Neural progenitor cell (in vitro differentiated cells): ENCODE measurements at places on chromosomes 4 and X.

- DNase-seq: peak; percentile 56
Observed at GRCh38 chrX:12901486-12901885, 4.9 kb upstream of the TLR8 start.

- no peak for DNase-seq
Observed at GRCh38 chr4:118344801-118345200, 8.0 kb downstream of the PRSS12 start.

- no peak for DNase-seq
Observed at GRCh38 chr4:131348263-131348662, 1800.8 kb upstream of the PCDH10 start.

DNA sequence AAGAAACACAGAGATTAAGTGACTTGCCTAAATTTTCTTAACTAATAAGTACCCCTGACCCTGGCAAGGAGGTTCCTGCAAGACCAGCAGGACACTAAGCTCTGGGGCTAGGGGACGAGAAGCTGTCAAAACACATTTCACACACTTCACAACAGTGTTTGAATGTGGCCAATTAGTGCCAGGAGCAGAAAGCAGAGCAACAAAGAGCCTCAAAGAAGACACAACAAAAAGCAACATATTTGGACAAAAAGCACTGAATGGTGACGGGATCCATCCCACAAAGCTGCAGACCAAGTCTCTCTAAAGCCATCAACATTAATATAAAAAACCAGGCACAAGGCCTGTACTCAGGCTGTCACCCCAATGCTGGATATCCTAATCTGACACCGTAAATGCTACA is 361.9 kb upstream of the RASGEF1B start:
- peak; percentile 26 for DNase-seq

DNA sequence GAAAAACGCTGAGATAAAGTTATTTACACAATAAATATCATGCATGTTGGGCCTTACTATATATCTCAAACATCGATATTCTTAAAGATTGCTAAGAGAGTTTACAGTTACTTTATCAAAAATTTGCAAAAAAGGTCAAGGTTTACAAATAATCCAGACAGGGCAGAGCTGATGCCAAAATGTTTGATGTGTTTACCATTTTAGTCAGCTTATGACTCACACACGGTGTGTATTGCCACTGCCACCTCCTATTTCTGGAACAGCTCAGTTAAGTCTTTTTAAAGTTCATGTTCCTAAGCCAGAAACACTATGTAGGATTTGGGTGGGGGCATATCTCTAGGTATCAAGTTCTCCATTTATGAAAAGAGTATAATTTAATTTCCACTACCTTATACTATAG is 580.6 kb downstream of the INPP4B start:
- no peak for DNase-seq

- no peak for DNase-seq
Observed at GRCh38 chr4:22500831-22501714, 14.8 kb downstream of the ADGRA3 start.

- DNase-seq: no peak
Observed at GRCh38 chrX:68363984-68364383, 69.3 kb downstream of the OPHN1 start.

GRCh38 chrX:40098264-40099054 is 701 bp upstream of the BCOR start:
- DNase-seq: peak; percentile 85

DNA sequence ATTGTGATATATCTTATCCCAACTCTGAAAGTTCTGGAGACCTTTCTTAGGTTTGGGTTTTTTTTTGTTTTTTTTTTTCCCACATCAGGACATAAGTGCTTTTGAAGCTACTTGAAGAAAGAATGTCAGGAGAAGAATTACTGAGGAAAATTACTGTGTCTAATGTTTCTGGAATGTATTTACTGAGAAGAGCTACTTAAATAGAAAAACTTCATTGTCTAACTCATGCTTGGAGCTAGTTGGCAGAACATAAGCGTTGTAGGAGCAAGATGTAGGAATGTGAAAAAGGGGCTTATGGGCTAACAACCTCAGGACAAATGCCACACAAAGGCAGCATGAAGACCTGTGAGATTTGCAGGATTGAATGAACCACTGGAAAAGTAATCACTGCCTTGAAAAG is 166.6 kb upstream of the GLRA2 start:
- DNase-seq: no peak

GRCh38 chrX:10482261-10482660 is 138.1 kb downstream of the MID1 start:
- no peak for DNase-seq

- DNase-seq: no peak
Observed at GRCh38 chr4:71366766-71367165, 27.9 kb downstream of the SLC4A4 start.

GRCh38 chr4:73104695-73105094 is 35.2 kb upstream of the COX18 start:
- DNase-seq: no peak

GRCh38 chr4:121790976-121791375 is 10.1 kb upstream of the EXOSC9 start:
- DNase-seq: no peak

DNA sequence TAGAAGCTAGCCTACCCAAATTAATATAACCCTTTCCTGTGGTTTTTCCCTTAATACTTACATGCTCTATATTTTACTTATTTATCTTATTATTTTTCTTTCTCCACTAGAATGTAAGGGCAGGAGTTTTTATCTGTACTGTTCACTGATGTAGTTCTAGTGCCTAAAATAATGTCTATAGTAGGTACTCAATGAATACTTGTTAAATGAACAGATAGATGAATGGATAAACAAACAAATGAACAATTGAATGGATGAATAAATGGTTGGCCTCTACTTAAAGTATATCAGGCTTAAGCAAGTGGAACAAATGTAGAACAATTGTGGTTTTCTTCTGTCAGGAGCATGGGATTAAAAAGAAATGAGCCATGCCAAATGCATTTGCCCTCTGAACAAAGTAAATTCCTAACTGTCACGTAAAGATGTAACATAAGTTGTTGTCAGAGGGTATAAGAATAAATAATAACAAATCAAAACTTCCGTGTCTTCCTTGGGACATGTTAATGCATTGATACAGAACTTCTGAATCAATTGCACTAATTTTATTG is 54.1 kb downstream of the SYTL5 start:
- DNase-seq: no peak

GRCh38 chr4:180542445-180543100 is 1700.6 kb upstream of the TENM3 start:
- DNase-seq: no peak

DNA sequence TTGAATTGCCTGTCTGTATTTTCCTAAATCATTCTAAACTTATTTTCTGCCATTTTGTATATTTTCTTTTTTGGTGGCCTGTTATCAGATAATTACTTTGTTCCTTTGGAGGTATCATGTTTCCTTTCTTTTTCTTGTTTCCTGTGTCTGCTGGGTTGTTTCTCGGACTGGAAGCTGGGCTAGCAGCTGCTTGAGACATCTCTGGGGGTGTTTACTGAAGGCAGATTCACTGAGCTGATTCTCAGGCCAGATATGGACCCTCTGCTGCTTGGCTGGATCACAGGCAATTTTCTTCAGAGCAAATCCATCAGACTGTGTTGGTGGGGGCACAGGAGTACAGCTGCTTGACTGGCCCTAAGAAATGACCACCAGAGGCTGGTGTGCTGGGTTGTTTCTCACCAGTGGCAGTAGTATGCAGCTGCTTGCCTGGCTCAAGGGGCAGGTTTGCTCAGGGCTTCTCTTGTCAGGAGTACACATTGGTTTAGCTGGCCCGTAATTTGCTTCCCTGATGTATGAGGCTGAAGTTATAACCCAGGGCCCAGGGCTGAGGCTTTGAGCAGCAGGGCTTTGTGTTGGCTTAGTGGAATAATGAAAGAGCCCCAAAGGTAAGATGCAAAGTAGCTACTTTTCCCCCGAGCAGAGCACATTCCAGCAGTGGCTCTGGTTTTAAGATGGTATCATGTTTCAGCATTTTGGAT is 680.6 kb downstream of the TECRL start:
- DNase-seq: peak; percentile 51

DNA sequence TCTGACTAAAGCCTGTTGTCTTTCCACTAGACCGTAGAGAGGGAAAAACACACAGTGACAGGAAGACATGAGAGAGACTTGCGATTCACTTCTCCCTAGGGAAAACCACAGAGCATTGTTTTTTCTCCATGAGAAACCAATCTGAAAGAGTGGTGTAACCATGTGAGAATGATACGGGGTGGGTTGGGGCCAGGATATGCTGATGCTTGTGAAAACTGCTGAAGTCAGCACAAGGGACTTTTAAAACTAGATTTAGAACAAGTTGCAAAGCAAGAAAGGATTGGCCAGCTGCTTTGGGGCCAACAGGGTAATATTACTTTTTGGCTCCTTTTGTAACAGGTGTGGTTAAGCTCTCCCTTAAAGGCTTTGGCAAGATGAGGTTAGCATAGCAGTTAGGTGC is 66.1 kb downstream of the NHSL2 start:
- DNase-seq: no peak

DNA sequence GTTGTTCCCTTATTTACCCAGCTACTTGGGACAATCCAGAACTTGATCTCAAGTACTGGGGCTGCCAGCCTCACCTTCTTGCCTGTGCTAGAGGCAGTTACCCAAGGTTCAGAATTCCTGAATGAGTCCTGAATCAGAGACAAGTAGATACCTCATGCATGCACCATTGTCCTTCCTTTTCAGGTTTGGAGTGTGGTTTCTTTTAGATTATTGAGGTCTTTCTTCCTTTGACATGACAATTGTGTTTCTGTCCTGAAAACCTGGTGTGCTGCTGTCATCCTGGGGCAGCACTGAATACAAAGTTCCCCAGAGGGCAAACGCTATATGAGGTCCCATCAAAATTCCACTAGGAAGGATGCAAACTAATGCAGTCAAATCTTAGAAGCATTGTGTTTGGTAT is 3.5 kb downstream of the CXCL2 start:
- no peak for DNase-seq

DNA sequence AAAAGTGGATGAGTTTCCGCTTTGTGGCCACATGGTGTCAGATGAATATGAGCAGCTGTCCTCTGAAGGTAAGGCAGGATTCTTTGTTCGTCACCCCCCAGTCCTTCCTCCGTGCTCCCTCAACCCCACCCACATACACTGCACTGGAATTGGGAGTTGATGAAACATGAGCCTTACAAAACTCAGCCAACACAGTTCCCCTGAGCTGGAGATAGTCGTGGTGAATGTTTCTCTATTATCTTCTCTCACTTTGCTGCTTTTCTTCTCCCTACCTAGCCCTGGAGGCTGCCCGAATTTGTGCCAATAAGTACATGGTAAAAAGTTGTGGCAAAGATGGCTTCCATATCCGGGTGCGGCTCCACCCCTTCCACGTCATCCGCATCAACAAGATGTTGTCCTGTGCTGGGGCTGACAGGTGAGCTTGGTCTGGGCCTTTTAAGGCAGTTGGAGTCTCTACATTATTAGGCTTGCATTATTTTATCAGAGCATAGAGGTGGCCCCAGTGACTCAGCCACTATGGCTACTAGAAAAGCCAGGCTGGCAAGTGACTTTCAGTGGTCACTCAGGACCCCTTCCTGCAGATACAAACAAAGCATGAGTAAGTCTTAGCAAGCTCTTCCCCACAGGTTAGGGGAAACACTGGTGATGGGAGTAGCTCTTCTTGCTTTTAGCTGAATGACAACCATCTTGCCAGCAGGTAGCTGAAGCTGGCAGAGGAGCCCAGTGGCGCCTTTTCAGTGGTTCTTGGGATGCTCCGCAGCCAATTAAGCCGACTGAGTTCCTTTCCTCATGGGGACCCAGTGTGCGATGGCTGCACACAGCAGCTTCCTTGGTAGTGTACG is 1.6 kb downstream of the RPL10 start:
- DNase-seq: no peak
